ENCODE measurements at places on chromosomes 3 and 15.

GRCh38 chr3:107450254-107450893 lies 72.4 kb upstream of the BBX start:
- DNase-seq: no peak

GRCh38 chr3:111103807-111104206 lies 32.2 kb downstream of the NECTIN3 start:
- DNase-seq: no peak

DNA sequence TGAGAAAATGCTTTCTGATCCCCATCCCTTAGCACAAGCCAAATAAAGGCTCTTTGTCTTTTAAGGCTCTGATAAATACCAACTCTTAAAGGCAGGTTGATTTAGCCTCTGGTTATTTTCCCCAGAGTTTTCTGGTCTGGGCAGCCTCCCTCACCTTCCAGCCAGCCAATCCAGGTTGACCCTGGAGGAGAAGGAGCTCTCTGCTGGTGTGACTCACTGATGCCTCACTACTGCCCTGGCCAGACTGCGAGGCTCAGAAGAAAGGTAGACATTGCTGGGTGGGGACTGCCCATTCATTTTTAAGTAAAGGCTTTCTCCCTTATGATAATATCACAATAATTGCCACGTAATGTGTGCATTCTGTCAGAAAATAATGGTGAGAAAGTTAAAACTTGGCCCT lies 37.1 kb downstream of the SLCO3A1 start:
- DNase-seq: no peak

- no peak for DNase-seq
These were observed 198.9 kb upstream of the LPP start for GRCh38 chr3:187954873-187955586.

DNA sequence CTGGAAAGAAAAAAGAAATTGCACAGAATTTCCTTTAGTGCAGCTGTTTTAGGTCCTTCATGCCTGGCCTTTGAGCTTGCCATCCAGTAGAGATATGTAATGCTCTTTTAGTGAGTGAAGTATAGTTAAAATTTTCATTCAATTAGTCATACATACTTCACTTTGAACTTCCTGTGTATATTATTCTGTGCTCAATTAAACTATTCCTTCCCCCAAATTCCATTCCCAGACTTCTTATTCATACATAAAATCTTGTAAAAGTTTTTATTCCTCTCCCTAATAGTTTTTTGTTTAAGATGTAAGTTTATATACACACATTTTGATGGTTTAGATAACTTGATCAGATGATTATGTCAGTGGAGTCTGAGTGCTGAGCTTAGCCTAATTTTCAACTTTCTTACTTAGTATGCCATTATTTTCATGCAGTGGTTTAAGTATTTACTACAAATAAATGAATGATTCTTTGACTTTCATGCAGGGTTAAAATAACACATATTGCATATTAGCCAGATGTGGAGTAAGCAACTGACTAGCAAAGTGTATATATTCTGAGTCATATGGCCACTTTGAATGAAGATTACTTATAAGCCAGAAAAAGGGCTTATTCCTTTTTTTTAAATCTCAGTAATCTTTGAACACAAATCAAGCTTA lies 42.5 kb upstream of the ABHD10 start:
- no peak for DNase-seq

DNA sequence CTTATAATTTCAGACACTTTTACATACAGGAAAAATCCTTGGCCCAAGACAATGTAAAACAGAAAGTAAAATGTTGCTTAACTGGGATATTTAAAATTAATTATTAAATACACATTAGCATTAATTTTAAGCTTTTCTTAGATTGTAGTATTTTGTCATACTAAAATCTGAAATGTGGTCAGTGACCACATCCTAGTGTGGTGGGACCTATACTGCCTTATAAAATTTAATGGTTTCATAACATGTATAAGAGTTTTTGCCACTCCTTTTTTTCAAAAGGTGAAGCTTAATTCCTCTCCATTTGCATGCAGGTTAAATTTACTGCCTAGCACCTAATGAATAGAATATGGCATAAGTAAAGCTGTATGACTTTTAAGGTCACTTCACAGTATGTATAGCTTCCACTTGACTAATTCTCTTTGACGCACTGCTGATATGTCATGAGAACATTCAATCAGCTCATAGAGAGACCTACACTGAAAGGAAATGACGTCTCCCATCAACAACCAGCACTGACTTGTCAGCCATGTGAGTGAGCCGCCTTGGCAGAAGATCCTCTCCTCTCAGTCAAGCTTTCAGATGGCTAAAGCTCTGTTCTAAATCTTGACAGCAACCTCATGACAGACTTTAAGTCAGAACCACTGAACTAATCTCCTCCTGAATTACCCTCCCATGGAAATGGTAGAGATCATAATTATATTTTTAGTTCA lies 847.8 kb downstream of the SI start:
- no peak for DNase-seq

GRCh38 chr3:143412084-143412483 lies 292.5 kb downstream of the CHST2 start:
- DNase-seq: no peak

DNA sequence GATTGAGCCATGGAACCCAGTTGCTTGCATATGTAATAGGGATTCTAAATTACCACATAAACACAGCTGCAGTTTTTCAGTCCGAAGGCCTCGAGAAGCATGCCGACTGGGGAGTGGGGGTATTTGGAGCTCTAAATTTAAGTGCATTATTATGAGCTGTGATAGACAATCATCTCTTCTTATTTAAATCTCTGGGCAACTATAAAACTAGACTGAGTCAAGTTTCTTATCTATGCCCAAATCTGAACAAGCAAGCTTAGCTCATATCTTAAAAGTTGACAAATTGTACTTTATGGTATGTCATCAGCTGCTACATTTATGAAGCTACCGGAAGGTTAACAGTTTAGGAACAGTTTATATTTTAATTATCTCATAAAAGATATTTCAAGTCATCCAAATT lies 19.5 kb upstream of the THRB start:
- no peak for DNase-seq

- no peak for DNase-seq
These were observed 96.6 kb upstream of the CLSTN2 start for GRCh38 chr3:139838269-139838957.

DNA sequence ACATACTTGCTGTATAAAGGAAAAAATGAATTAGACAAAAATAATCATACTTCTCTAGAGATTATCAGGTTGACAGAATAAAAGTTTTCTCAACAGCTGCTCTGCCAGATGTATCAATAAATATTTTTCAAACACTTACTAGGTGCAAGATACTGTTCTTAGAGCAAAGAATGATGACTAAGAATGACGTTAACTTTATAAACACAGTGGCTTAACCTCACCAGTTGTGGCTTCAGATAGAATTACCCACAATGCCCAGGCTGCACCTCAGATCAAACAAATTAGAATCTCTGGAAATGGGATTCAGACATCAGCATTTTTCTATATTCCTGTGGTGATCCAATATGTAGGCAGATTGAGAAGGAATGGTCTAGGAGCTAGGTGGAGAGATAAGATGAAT lies 422.4 kb upstream of the ATP11B start:
- DNase-seq: no peak

- DNase-seq: no peak
These were observed 414.9 kb downstream of the RBMS3 start for GRCh38 chr3:29695643-29696198.

DNA sequence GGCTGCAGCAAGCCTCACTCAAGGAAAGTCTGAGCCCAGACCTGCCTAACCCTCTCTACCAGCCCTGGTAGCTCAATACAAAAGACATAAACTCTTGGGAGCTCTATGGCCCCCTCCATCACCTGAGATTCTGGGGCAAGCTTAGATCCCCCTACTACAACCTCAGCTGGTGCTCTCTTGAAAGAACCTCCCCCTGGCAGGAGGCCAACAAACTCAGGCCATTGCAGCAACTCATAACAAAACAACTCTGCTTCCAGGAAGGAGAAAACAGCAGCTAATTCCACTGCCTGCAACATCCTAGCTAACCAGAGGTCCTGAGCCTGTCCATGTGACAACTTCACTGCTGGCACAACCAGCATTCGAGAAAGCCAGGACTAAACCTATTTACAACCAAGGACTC lies 169.2 kb downstream of the ROBO1 start:
- DNase-seq: no peak

Data from activated naive CD4-positive, alpha-beta T cell treated with anti-CD3 and anti-CD28 coated beads, Interleukin-2, amount 10 ng/mL, durations not matched to agents 7 days and 5 days (primary cell).